Daoy (cell line): ENCODE measurements at places on chromosomes 6 and 20. TPM values are rescaled to one million over a fixed set of nuclear protein-coding genes. Genes with fewer than 3 reads are reported as not detected.

Gene ZNF391
- total RNA-seq, result 0.74 and 9.7 TPM in 2 replicates

Gene BIRC7
- total RNA-seq, result 0.51 and 1.7 TPM in 2 replicates

Gene PRSS16
- 4.3 and 8.2 TPM in 2 replicates for total RNA-seq

Gene KCNG1
- 71.9 and 91.3 TPM in 2 replicates for total RNA-seq

Gene TMEM74B
- total RNA-seq, result 0.06 TPM in 1 of 2 replicates, not detected in the other

Gene REM1
- not detected in 2 replicates for total RNA-seq

Gene COL12A1
- total RNA-seq, result 5.5 and 6.6 TPM in 2 replicates

Gene HLA-DOB
- 0.63 TPM in 1 of 2 replicates, not detected in the other for total RNA-seq
